ENCODE measurements at places on chromosomes 5 and 9.

- no peaks in the 10 kb centered on the region for H3K27me3 ChIP-seq
- peaks cover 18% of the 10 kb centered on the region for H3K4me1 ChIP-seq
- H3K36me3 ChIP-seq: peaks cover 27% of the 10 kb centered on the region
- no peak for DNase-seq
- H3K4me3 ChIP-seq: no peak overlapping the region
- no peak overlapping the region for H3K27ac ChIP-seq
Measured at GRCh38 chr9:4849369-4849768, 56.6 kb downstream of the RCL1 start.

DNA sequence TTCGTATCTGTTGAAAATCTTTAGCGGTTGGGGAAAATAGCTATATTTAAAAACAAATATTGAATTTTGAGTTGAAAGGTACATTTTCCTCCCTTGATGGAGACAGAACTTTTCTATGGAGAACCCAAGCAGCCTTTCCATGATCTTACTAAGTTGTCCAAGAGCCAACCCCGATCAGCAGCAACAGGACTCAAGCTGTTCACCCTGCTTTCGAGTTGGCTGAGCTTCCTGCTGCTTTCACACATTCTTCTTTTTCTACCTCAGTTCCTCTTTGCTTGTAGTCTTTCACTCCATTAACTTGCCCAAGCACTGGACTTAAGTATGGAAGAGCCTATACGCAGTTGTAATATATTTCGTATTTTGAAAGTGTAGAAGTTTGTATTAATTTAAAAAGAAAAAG, 59.4 kb downstream of the IL6ST start:
- no peaks in the 10 kb centered on the region for H3K27me3 ChIP-seq
- no peak overlapping the region for H3K4me3 ChIP-seq
- H3K4me1 ChIP-seq: peaks cover 6% of the 10 kb centered on the region
- DNase-seq: no peak
- H3K36me3 ChIP-seq: peaks cover 24% of the 10 kb centered on the region

- no peaks in the 10 kb centered on the region for H3K36me3 ChIP-seq
- DNase-seq: no peak
- H3K4me1 ChIP-seq: no peaks in the 10 kb centered on the region
- no peak overlapping the region for H3K27ac ChIP-seq
- no peak overlapping the region for H3K4me3 ChIP-seq
Measured at GRCh38 chr9:90515510-90515909, 127.1 kb downstream of the DIRAS2 start.

DNA sequence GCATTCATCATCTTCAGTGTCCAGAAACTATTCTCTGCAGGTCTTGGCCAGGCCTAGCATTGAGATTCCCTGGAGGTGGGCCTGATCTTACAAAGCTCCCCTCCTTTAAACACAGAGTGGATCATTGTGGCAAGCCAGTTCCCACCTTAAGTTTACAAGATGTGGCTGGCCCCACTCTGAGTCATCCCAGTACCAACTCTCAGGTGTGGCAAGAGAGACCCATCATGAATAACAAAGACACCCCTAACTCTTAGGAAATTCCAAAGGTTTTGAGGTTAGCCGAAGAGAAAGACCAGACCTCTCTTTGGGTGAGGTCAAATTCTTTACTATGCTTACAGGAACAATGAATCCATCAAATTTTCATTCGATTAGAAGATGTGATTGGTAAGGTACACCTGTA, 78.2 kb downstream of the RFK start:
- DNase-seq: no peak
- H3K4me1 ChIP-seq: no peaks in the 10 kb centered on the region
- no peak overlapping the region for H3K27ac ChIP-seq
- H3K27me3 ChIP-seq: peaks cover 1% of the 10 kb centered on the region
- H3K36me3 ChIP-seq: no peaks in the 10 kb centered on the region

DNA sequence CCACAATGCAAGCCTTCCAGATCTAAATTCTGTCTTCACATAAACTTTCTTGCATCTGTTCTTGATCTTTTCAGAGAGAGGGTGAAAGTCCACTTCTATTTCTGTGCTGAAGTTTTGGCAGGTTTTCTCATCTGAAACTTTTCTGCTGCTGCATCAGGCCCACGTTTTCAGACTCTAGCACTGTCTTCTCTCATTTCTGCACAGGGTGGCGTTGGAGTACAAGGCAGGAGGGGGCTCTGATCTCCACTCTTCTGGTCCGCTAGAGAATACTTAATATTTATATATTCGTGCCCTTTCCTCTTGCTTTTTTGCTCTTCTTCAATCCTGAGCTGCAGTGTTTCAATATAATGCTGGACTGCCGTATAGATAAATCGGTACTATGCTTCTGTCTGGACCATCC, 204.0 kb upstream of the PRDM9 start:
- H3K4me3 ChIP-seq: no peak overlapping the region
- no peak for DNase-seq
- H3K27ac ChIP-seq: no peak overlapping the region
- H3K36me3 ChIP-seq: no peaks in the 10 kb centered on the region
- H3K27me3 ChIP-seq: no peaks in the 10 kb centered on the region
- no peaks in the 10 kb centered on the region for H3K4me1 ChIP-seq

- H3K4me1 ChIP-seq: no peaks in the 10 kb centered on the region
- no peak overlapping the region for H3K27ac ChIP-seq
- H3K27me3 ChIP-seq: peaks cover 11% of the 10 kb centered on the region
- H3K4me3 ChIP-seq: no peak overlapping the region
- no peak for DNase-seq
- H3K36me3 ChIP-seq: no peaks in the 10 kb centered on the region
Measured at GRCh38 chr5:14240359-14240758, 97.2 kb downstream of the TRIO start.

GRCh38 chr9:127973169-127974000, 7.4 kb downstream of the EEIG1 start:
- H3K27me3 ChIP-seq: no peaks in the 10 kb centered on the region
- no peak for DNase-seq
- peaks cover 93% of the 10 kb centered on the region for H3K4me1 ChIP-seq
- H3K4me3 ChIP-seq: peak overlapping the region; percentile 74

GRCh38 chr9:133915534-133916158, 76.5 kb downstream of the VAV2 start:
- H3K4me1 ChIP-seq: no peaks in the 10 kb centered on the region
- DNase-seq: no peak
- no peak overlapping the region for H3K4me3 ChIP-seq
- H3K36me3 ChIP-seq: no peaks in the 10 kb centered on the region

GRCh38 chr5:132067941-132068808, 5.4 kb upstream of the CSF2 start:
- H3K36me3 ChIP-seq: no peaks in the 10 kb centered on the region
- no peak for DNase-seq
- peaks cover 48% of the 10 kb centered on the region for H3K4me1 ChIP-seq
- H3K27me3 ChIP-seq: no peaks in the 10 kb centered on the region

DNA sequence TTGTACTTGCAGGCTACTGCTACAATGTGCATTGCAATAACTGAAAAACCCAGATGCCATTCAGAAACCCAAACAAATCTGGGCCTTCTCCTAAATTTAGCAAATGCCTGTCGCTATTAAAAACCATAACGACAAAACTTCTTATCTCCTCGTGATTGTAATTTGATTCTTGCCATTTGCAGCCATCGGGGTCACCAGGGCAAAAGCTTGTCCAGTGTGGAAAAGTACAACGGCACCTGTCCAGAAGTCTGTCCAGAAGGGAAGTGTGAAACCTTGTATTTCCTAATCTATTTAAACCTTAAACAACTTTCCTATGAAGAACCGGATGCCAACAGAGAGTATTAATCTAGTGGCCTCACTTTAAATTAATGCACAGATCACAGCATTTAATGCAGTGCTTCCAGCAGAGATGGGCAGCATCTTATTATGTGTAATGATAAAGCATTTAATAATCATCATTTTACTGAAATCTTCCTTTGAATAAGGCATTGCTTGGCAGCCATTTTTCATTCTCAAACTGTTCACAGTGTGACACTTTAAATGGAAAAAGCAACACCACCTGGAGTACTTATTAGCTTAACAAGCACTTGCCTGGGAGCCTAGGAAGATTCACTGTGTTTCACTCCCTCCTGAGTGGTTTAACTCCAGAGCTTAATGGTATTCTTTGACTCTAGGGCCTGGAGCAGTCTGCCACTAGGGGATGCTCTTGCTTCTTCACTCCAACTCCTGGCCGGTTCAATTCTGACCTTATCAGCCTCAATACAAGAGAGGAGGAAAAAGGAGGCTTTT, 4.9 kb upstream of the C7 start:
- no peaks in the 10 kb centered on the region for H3K36me3 ChIP-seq
- H3K27ac ChIP-seq: no peak overlapping the region
- H3K4me3 ChIP-seq: no peak overlapping the region

DNA sequence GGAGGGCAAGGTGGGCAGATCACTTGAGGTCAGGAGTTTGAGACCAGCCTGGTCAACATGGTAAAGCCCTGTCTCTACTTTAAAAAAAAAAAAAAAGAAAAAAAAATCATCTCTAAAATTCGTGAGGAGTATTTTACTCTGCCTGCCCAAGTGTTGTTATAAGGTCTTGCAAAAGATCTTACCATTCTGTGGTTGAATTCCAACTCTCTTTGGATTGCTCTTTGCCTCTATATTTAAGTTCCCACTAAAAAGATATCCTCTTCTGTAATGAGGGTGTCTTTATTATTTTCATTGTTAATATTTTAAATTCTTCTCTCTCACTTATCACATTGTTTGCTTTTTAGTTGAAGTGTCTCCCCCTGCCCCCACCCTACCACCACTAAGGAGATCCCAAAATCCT, 33.4 kb downstream of the CREBRF start:
- no peaks in the 10 kb centered on the region for H3K27me3 ChIP-seq
- H3K36me3 ChIP-seq: peaks cover 16% of the 10 kb centered on the region
- H3K27ac ChIP-seq: no peak overlapping the region
- peaks cover 7% of the 10 kb centered on the region for H3K4me1 ChIP-seq
- no peak overlapping the region for H3K4me3 ChIP-seq

GRCh38 chr9:85599540-85600105, 142.1 kb downstream of the AGTPBP1 start:
- no peaks in the 10 kb centered on the region for H3K27me3 ChIP-seq
- no peak for DNase-seq
- peaks cover 22% of the 10 kb centered on the region for H3K4me1 ChIP-seq
- peaks cover 10% of the 10 kb centered on the region for H3K36me3 ChIP-seq
- no peak overlapping the region for H3K4me3 ChIP-seq
- H3K27ac ChIP-seq: no peak overlapping the region

GRCh38 chr5:34847056-34847455, 8.1 kb downstream of the TTC23L start:
- no peak overlapping the region for H3K27ac ChIP-seq
- H3K36me3 ChIP-seq: no peaks in the 10 kb centered on the region
- H3K4me1 ChIP-seq: no peaks in the 10 kb centered on the region
- DNase-seq: no peak

GRCh38 chr9:107330420-107330819, 47.3 kb downstream of the RAD23B start:
- H3K27me3 ChIP-seq: no peaks in the 10 kb centered on the region
- H3K4me3 ChIP-seq: no peak overlapping the region
- no peak for DNase-seq
- peaks cover 5% of the 10 kb centered on the region for H3K4me1 ChIP-seq
- peaks cover 89% of the 10 kb centered on the region for H3K36me3 ChIP-seq

GRCh38 chr9:83707518-83707767, 315 bp downstream of the UBQLN1 start:
- DNase-seq: no peak
- H3K4me3 ChIP-seq: peak overlapping the region; percentile 85
- no peaks in the 10 kb centered on the region for H3K27me3 ChIP-seq
- peaks cover 38% of the 10 kb centered on the region for H3K4me1 ChIP-seq
- peak overlapping the region; percentile 98 for H3K27ac ChIP-seq

- peak overlapping the region; percentile 97 for H3K27ac ChIP-seq
- H3K27me3 ChIP-seq: no peaks in the 10 kb centered on the region
- DNase-seq: peak; percentile 78
- peaks cover 72% of the 10 kb centered on the region for H3K36me3 ChIP-seq
- H3K4me3 ChIP-seq: peak overlapping the region; percentile 52
Measured at GRCh38 chr9:89426384-89426961, 71.4 kb downstream of the SEMA4D start.

GRCh38 chr9:93960971-93961841, 6.1 kb upstream of the BARX1 start:
- no peak for DNase-seq
- H3K4me3 ChIP-seq: no peak overlapping the region
- H3K4me1 ChIP-seq: peaks cover 29% of the 10 kb centered on the region

DNA sequence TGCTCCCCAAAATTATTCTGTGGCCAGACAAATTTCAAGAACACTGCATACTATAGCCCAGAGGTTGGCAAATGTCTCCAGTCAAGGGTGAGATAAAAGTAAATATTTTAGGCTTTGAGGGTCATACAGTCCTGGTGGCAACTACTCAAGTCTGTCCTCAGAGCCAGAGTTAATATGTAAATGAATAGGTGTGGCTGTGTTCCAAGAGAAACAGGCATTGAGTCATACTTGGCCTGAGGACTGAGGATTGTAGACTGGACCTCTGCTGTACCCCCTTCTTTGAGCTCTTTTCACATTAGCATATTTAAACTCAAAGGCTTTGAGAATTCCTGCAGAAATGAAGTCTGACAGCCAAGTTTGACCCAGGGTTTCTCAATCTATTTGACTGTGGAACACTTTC, 129.2 kb upstream of the PTCH1 start:
- DNase-seq: no peak
- H3K27ac ChIP-seq: no peak overlapping the region
- peaks cover 2% of the 10 kb centered on the region for H3K27me3 ChIP-seq
- no peaks in the 10 kb centered on the region for H3K36me3 ChIP-seq

DNA sequence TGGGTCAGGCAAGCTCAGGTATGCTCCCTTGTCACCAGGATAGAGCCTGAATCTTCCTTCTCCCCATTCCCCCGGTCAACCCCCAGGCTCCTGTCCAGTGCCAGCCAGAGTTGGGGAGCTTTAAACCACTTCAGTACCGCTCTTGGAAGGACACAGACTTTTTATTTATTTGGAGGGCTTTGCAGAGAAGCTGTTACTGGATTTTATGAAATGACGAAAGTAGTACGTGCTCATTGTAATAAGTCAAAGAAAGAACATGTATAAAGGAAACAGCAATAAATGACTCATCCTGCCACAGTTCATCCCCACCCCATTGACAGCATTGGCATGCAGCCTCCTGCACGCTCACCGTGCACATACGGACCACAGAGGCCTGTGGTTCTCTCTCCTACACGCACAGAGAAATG, 230.3 kb downstream of the AUH start:
- no peaks in the 10 kb centered on the region for H3K27me3 ChIP-seq
- H3K4me3 ChIP-seq: peak overlapping the region; percentile 62
- DNase-seq: peak; percentile 90
- peaks cover 90% of the 10 kb centered on the region for H3K36me3 ChIP-seq
- peaks cover 61% of the 10 kb centered on the region for H3K4me1 ChIP-seq
- peak overlapping the region; percentile 99 for H3K27ac ChIP-seq

DNA sequence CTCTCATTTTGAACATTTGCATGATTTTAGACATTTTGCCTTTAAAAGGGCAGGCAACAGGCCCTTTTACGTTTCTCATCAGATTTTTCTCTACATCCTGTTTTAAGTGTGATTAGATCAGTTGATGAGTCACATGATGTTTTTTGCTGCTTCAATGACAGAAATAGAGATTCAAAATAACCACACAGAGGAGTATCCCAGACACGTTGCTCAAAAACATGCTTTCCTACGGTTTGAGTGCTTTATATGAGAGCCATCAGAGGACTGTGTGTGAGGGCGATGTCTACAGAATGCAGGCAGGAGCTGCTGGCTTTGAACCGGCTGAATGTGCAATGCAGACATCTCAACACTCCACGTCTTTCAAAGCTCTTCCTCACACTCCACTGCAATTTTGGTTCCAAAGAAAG, 42.1 kb downstream of the OTULIN start:
- peak; percentile 47 for DNase-seq
- peak overlapping the region; percentile 69 for H3K4me3 ChIP-seq
- peaks cover 93% of the 10 kb centered on the region for H3K36me3 ChIP-seq
- peaks cover 80% of the 10 kb centered on the region for H3K4me1 ChIP-seq

All from activated CD4-positive, alpha-beta memory T cell treated with anti-CD3 and anti-CD28 coated beads, Interleukin-2, amount 10 ng/mL, durations not matched to agents 7 days and 5 days (primary cell).